NCI-H1417 (cell line): ENCODE measurements at places on chromosomes 16 and 17.

DNA sequence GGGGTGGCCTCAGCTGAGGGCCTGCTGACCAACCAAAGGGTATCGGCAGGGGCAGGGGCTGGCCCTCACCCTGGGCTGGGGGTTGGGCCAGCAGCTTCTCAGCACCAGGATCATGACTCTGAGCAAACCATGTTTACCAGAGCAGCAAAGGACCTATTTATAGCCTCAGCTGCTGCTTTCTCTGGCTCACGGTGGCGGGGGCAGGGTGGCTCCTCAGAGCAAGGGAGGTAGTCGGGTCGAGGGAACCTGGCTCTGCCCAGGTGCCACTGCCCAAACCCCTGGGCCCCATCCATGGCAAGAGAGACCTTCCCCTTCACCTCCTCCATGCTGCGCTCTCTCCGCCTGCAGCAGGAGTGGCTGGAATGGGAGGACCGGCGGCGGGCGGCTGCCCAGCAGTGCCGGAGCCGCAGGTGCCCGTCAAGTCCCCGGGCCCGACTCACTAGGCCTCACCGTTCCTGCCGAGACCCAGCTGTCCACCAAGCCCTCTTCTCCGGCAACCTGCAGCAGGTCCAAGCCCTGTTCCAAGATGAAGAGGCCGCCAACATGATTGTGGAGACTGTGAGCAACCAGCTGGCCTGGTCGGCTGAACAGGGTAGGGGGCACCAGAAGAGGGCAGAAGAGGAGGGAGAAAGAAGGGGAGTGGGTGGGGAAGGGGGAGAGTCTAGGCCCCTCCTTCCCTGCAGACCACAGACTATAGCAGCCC, at the start of gene ASB16:
ASB16 (plus strand) TSS at position 206 of the 703 bp plus-strand sequence; CDS start at position 292, 86 bp downstream.
- DNase-seq = peak; percentile 84

GRCh38 chr17:19017804-19018599, 13.4 kb upstream of the FAM83G start:
- DNase-seq = peak; percentile 7

DNA sequence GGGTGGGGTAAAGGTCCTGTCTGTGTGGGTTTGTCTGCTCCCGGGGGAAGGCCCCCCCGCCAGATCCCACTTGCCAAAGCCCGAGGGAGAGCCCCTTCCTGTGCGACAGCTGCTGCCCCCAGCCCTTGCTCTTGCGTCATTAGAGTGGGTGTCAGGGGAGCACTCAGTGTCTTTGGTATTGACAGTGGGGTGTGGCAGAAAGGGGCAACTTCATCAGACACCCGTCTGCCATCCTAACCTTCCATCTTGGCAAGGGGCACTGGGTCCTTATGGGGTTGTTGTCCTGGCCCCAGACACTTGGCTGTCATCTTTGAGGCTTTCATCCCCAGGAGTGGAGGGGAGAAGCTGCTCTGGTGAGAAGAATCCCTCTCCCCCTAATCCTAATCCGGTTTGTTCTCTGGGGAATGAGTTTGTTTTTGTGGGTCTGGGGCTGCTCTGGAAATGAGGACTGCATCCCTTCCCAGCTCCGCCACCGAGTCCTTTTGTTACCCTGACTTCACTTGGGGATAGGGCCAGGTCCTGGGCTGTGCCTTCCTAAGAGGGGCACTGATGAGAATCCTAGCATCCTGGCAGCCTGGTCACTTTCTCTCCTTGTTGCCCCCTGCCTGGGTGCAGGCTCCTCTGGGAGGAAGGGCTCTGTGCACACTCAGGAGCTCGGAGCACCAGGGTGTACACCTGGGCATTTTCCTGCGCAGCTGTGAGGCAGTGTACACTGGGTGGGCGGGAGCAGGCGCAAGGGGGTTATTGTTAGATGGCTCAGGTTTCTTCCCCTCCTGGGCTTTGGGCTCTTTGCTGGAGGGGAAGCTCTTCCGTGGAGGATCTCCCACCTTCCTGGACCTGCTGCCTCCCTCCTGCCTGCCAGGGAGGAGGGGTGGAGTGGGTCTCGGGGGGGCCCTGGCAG, 21.1 kb downstream of the GJD3 start:
- peak; percentile 62 for DNase-seq

GRCh38 chr16:84616515-84616914, 1.4 kb downstream of the COTL1 start:
- peak; percentile 31 for DNase-seq

GRCh38 chr17:78933959-78934568, 8.9 kb upstream of the TIMP2 start:
- DNase-seq = peak; percentile 76

DNA sequence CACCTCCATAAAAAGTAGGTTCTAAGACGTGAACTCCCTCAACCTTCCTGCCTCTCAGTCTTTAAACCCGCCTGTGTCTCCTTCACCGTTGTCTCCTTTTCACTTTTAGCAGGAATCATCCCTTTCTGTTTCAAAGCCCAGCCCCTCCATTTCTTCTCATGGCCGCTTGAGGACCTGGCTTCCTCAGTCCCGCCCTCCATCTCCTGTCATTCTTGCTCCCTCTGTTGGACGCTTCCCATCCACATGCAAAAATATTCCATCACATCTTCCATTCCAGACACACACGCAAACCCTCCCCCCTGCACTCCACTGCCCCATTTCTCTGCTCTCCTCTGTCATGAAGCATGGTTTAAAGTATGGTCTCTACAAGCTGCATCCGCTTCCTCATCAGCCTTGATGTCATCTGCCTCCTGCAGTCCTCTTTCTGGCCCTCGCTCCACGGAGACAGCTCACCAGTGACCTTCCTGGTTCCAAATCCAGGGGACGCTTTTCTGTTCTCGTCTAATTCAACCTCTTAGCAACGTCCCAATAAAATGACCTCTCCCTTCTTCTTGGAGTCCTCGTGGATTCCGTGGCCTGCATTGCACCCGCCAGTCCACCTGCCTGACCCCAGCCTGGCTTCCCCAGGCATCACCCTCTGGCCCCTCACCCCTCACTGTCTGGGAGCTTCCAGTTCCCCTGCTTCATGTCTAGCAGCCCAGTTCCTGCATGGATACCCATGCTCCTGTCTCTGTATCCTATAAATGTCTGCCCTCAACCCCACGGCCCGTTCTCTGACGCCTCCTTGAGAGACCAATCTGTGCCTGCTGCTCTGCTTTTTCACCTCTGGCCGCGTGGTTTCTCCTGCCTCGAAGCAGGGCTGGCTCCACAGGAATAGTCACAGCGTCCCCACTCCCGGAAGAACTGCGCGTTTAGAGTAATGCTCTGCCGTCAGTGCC, 26.2 kb downstream of the ANKRD40 start:
- peak; percentile 46 for DNase-seq

GRCh38 chr16:27803775-27804549, 254.0 kb downstream of the KATNIP start:
- DNase-seq = no peak

DNA sequence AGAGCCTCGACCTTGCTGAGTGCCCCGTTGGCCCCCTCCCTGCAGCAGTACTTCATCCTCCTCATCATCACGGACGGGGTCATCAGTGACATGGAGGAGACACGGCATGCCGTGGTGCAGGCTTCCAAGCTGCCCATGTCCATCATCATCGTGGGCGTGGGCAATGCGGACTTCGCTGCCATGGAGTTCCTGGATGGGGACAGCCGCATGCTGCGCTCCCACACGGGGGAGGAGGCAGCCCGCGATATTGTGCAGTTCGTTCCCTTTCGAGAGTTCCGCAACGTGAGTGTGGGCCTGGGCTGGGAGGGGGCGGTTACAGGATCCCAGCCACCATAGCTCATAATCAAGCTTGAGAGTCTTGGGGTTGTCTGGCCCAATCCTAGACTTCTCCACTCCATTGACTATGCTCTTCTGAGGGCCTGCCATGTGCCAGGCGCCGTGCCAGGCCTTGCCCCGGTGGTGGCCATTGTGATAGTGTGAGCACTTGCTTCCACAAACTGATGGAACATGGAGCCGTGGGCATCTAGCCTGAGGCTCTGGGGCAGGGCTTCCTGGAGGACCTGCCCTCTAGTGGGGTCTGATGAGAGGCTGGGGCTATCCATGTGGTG, 39.7 kb downstream of the PSME3IP1 start:
- no peak for DNase-seq

- peak; percentile 62 for DNase-seq
Observed at GRCh38 chr16:11407047-11407982, 62.1 kb downstream of the RMI2 start.

GRCh38 chr16:57651344-57652333, 16.5 kb upstream of the ADGRG3 start:
- DNase-seq = no peak

DNA sequence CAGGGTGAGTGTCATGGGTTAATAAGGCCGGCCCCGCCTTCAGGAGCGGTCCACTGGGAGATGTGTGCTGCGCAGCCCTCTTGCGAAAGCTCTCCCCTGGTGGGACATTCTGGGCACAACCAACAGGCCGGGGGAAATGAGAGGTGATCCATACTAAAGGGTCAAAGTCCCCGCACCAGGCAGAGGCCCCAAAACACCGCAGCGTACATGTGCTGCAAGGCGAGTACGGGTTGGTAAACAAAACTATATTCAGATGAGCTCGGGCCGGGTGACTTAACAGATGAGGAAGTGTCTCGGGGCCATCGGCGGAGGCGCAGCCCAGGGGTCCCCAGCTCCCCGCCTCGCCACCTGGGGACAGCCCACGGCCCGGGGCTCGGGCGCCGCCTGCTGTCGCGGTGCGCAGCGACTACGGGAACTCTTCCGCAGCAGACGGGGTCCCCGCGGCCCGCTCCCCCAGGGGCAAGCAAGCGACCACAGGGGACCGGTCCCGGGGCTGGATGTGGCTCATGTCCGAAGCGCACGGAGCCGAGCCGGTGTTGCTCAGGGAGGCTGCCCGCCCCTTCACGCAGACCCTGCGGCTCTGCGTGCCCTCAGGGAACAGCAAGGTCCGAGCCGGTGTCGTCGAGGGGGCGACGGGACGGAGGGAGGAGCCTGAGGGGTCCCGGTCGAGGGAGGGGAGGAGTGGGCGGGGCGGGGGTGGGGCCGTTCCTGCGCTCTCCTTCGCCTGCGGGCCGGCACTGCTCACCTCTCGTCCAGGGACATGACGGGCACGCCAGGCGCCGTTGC, at the start of gene RAB37:
RAB37 (plus strand) TSS at position 744 of the 786 bp plus-strand sequence; CDS start at position 761, 17 bp downstream.
- DNase-seq = no peak

- no peak for DNase-seq
Observed at GRCh38 chr16:47713225-47713595, 252.1 kb downstream of the PHKB start.

GRCh38 chr17:80718428-80718827, 173.8 kb downstream of the RPTOR start:
- DNase-seq = no peak

- DNase-seq = peak; percentile 61
Observed at GRCh38 chr17:48724251-48725003, 1.4 kb downstream of the PRAC2 start.
